ENCODE measurements at places on chromosomes 5 and 9.

GRCh38 chr5:78801413-78801812 is 152.8 kb upstream of the LHFPL2 start:
- DNase-seq: no peak

DNA sequence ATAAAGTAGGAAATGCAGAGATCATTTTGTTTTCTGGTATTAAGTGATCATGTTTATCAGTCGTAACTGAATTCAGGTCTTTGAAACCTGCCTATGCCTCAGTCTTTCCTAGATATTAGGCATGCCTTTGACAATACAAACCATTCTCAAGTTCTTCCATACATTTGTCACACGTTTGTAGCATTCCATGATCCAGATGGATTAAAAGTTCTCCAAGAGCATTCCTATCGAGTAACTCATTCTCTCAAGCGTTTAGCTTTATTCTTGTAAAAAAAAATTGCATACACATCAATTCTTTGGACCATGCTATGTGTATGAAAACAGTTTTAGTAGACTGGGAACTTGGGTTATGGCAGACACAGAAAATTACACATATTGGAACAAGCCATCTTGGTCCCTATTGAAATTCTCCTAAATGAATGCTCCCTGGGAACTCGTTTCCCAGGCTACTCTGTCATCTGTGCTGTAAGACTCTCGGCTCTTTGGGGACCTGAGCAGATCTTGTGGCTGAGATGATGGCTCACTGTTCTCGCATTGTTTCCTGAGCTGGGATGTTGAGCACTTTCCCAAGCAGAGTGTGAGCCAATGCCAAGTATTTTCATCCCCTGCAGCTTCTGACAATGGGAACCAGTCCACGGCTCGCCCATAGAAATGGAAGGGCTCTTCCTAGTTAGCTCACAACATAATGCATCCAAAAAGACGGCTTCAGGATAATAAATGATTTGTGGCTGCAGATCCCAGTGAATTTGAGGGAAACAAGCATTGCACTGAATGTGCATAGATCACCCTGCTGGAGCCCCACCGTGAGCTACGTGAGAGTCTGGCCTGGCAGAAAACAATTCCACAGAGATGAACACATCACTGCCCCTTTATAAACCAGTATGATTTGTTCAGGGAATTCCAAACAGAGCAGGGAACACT is 230.2 kb downstream of the IRX1 start:
- no peak for DNase-seq

GRCh38 chr5:5018578-5018970 is 121.6 kb upstream of the ADAMTS16 start:
- DNase-seq: no peak

- DNase-seq: no peak
These were observed 107.8 kb upstream of the NR4A3 start for GRCh38 chr9:99713838-99714306.

DNA sequence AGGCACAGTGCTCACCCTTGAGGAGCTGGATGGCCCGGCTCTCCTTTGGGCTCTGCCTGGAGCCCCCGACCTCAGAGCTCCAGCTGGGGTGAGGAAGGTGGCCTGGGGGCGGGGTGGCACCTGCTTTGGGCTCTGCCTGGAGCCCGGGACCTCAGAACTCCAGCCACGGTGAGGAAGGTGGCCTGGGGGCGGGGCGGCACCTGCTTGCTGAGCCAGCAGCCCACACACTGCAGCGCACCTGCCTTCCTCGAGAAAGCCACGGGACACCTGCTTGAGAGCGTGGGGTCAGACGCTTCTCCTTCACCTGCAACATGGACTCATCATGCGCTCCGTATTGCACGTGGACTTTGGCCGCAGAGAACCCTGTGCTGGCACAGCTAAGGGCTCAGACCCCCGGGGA is 51.8 kb downstream of the IRX2 start:
- no peak for DNase-seq

GRCh38 chr5:147966829-147967228 is 60.5 kb upstream of the C5orf46 start:
- no peak for DNase-seq

DNA sequence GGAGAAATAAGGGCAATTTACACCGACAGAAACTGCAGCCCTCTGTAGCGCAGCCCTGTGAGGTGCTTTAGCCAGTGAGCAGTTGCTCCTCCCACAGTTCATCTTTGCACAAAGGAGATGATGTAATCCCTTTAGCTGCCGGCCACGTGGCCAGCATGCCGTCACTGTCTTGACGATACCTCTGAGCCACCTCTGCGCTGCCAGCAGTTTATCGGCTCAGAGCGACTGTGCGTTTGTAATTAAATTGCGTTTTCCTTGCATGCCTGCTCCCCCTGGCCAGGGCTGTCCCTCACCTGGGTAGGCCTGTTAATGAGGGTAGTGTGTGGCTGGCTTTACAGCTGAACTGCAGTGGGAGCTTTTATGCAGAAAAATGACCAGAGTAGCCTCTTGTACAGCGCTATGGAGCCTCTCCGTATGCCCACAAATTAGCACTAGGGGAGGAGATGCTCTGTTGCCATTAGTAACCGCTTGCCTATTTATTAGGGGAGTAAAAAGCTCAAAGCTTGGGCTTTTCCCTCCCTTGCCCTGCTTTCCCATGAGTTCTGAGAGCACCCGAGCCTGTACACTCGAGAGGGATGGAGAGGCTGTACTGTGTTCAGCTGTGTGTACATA is 107.0 kb downstream of the TRIO start:
- peak; percentile 84 for DNase-seq

DNA sequence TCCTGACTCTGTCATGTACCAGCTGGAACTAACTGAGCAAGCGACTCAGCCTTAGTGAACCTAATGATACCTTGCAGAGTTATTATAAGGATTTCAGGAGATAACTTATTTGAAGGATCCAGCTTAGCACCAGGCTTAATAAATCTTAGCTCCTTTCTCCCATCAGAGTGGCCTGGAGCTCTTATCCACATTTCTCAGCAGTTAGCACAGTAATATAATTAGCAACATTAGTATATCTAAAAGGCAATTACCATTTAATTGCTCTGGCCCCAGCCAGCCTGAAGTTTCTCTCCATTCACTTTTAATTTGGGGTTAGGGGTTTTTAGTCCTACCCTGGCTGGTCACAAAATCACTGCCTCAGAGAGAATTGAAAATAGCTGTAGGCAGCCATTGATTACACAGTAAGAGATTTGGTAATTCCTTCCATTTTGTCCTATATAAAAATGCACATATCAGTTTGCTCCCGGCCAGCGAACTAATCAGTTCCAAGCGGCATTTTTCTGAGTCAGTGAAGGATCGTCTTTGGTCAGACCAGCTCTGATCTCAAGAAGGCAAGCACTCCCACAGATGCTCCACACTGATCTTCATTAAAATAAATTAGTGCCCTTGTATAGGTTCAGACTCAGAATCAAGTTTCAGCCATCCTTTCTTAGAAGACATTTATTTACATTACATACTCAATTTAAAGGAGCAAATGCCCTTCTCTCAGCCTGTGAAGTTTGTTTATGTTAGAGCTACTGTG is 56.6 kb downstream of the SNCAIP start:
- no peak for DNase-seq

DNA sequence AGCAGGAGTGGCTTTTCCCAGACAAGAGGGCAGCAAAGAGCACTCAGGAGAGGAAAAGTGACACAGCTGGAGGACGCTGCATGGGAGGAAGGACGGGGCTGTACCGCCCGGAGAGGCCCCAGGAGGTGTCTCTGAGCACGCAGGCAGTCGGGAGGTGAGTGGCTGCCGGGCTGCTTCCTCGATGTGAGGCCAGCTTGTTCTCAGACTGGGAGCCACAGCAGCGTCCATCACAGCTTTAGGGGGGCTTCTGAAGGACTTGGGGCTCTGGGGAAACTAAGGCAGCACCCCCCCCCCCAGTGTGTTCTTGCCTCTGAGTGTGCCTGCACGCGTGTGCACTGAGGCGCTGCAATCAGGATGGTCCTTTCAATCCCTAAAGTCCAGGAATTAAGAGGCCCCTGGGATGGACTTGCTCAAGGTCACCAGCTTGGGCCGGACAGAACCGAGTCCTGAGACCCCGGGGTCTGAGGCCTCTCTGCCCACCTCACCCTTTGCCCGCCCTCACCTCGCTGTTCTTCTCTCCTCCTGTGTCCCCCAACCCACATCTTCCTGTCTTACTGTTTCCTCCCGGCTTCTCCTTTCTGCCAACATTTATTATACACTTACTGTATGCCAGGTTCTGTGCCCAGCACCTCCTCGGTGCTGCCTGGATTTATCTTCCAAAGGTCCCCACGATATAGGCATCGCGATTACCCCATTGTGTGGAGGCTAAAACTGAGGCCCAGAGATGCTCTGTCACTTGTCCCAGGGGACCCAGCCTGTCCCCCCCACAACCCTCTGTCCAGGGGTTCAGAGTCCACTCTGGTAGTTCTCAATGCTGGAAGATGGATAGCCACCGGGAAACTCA is 32.9 kb downstream of the FAM163B start:
- DNase-seq: no peak

DNA sequence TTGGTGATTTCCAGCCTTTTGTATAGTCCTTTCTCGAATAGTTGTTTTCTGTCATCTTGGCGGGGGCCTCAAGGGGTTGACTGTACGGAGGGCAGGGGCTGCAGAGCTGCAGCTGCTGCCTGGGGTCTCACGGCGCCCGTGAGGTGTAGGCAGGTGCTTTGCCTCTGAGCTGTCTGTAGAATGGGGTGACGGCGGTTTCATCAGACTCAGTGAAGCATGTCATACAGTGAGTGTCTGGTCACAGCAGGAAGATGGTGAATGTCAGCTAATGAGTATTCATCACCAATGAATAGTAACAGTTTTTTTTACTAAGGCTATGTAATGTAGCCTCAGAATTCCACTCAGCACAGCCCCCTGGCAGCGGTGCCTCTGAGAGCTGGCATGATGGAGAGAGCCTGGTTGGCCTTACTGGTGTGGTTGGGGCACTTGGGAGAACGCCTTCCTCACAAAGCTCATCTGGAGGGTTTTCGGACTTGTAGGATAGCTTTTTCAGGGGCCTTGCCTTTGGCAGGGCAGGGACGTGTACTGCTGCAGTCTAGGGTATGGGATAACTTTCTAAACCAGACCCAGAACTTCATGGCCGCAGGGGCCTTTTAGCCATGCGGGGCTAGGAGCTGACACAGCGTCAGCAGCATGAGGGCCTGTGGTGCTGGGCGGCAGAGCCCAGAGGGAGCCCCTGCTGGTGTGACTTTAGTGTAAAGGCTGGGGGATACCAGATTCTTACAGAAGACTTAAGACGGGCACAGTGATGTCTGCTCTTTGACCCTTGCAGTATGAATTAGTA is 15.0 kb downstream of the TENT4A start:
- peak; percentile 23 for DNase-seq

DNA sequence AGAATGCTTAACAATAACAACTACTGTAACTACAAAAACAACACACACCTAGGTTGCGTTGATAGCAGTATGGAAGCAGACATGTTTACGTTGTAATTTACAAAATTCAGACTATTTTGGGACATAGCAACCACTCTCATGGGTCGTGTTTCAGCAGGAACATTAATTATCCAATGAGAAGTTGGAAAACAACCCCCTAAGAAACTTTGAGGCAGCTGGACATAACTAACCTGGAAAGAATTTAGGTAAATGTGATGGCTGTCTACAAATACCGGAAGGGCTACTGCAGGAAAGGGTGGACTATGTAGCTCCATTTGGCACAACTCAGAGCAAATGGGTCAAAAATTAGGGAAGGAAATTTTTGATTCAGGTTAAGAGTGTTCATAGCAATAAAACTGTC is 409.3 kb downstream of the ADGRV1 start:
- DNase-seq: no peak

DNA sequence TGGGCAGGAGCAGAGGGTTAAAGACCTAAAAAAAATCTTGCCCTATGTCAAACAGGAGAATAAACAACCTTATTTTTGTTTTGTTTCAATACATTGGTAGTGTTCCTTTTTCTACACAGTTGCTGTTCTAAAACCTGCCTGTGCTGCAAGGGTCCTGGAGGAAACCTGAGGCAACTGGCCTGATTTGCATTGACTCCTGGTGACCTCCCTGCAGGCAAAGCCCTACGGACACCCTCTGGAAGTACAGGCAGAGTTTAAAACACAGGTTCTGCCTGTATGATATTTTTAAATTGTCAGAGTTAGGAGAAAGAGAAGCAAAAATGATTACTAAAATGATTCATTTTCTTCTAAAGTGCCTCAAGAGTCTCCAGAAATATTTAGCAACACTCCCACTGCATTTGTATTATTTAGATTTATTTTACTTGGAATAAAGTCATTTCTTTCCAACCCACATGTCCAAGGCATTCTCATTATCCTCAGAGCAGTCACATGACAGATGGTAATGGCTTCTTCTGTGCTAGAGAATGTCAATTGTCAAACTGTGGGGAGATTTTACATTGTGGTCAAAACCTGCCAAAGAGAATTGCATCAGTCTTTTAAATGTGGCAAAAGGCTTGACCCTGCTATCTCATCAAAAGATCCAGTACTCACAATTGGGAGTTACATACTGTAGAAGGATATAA is 559.6 kb downstream of the CETN3 start:
- no peak for DNase-seq

DNA sequence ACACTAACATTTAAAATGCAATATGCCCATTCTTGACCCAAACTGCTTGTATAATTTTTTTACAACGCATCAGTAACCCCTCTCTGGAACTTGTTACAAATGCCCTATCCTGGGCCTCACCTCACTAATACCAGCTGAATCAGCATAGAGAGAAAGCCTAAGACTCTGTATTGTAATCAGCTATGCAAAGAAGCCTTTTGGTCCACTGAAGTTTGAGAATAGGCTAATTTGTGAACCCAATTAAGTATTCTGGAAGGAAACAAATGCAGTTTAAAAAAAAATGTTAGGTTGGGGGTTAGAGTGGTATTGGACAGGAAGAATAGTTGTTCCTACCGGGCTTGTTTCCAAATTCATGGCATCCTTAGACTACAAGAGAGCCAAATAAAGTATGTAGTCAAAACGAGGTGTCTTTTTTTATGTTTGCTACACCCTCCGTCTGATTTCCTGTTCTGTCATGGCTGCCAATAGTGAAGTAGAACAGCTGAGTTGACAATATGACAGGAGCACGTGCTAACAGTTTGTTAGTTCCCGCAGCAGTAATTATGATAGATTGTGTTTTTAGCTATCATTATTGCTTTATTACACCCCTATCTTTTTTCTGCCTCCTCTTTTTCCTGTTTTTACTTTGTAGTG is 1048.7 kb upstream of the NUDT12 start:
- DNase-seq: peak; percentile 86

- no peak for DNase-seq
These were observed 166.7 kb upstream of the SNX2 start for GRCh38 chr5:122608222-122608621.

GRCh38 chr5:93163010-93163663 is 417.9 kb downstream of the NR2F1-AS1 start:
- DNase-seq: no peak

DNA sequence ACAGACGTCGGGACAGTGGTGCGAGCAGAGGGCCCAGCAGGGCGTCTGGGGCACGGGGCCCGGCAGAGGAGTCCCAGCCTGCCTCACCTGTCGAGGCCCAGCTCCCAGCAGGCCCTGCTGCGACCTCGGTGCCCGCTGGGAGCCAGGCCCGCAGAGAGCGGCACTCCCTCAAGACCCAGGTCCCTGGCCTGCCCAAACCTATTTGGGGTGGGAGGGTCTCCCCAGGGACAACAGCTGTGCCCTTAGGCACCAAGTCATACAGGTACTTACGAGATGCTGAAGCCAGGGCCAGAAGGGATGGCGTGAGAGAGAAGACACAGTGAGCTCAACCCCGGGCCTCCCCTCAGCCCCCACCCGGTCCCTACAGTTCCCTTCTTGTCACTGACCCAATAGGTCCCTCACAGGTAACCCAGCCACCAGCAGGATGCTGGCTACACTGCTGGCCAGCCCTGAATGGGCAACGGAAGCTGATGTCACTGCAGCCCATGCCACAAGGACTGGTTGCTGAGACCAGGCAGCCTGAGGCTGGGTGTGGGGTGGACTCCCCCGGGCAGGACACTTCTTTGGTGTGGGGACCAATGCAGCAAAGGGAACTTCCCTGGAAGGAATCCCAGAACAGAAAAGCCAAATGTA is 3.7 kb downstream of the NSMF start:
- DNase-seq: no peak
